ENCODE measurements at places on chromosomes 1 and 21.

DNA sequence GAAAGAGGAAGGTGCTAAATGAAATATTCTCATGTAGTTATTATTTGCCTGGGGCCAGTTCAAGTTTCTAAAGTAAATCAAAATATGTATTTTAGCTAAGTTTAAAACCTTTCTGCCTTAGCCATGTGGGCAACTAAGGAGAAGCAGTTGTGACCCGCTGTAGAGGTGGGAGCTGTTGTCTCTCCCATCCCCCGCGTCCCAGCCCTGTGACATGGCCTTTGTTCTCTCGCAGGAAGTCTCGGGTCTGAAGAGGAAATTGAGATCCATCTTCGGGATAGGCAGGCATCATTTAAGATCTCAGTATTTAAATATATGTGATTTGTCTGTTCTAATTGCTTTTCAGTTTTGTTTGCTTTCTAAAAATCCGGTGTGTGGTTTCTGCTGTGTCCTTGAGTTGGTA lies 121.5 kb downstream of the CAMTA1 start:
- DNase-seq, result no peak

GRCh38 chr1:189628857-189629256 lies 848.8 kb downstream of the BRINP3 start:
- DNase-seq, result no peak

DNA sequence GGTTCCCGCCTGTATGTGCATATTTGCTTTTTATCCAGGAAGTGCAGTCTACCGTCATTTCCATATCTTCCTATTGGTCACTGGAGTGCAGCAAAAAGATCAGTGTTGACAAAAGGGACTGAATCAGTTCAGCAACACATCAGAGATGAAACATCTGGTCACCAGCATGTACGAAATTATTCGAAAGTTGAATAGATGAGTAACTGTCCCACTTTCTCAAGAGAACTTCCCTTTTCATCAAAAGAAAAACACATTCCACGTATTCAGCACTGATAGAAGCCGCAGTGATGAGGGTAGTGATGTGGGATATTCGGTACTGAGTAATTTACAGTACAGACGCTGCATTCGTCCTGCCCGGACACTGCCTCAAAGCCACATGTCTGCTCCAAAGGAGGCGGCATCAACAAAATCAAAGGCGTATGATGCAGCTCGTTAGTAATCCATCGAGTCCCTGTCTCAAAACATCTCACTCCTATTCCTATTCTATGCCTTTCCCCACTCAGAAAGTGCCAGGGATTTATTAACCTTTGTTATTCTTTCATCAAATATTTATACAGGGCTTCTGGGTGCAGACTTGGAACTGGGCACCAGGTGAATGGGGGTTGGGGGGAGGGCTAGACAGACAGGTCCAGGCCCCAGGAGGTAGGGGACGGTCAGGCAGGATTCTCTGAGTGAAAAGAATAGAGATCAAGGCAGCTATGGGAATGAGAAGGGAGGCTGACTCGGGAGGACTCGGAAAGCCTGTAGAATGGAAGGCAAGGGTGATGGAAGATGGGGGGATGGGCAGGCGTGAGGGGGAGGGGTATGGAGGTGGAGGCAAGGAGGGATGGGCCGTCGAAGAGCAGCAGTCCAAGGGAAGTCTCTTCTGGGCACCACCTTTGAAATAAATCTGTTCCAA lies 79.5 kb upstream of the SLC45A1 start:
- DNase-seq, result no peak

GRCh38 chr1:197468543-197469175 lies 200.6 kb downstream of the CRB1 start:
- no peak for DNase-seq

DNA sequence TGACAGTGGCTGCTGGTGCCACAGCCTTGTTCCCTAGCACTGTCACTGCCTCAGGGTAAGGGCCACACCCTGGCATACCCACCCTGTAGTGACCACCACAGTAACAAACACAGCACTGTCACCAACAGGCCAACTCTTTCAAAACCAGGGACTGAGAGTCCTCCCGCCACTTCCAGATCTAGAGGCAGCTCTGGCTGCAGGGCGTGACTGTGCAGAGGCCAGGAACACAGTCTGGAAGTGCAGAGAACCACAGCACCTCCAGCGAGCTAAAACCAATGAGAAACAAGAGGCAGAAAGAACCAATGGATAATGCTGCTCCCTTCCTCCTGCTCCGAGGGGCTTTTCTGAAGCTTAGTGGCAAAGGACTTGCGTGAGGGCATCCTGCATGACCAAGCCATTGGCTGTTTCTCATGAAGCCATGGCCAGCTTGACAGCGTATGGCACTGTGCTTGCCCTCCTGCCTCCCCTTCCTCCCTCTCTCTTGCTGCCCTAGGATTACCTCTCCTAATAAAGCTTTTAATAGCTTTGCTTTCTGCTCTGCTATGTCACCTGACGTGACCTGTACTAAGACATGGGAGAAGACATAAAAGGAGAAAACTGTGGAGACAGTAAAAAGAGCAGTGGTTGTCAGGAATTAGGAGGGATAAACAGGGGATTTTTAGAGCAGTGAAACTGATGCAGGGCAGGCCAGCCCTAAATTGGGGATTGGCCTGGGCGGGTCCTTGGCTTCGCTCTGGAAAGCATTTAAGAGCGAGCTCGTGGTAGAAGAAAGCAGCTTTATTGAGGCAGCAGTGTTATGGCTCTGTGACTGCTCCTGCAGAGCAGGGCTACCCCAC lies 7.2 kb downstream of the PARP1 start:
- DNase-seq, result no peak

DNA sequence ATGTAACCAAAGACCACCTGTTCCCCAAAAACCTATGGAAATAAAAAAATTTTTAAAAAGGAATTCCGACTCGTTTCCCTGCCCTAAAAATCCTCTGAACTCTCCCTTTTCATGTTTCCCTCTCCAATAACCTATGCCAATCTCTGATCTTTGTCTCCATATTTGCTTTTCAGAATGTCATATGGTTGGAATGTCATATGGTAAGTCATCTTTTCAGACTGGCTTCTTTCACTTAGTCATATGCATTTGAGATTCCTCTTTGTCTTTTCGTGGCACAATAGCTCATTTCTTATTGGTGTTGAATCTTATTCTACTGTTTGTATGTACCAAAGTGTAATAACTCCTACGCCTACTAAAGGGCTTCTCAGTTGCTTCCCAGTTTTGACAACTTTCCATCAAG lies 117.5 kb downstream of the BACH1 start:
- DNase-seq, result no peak

DNA sequence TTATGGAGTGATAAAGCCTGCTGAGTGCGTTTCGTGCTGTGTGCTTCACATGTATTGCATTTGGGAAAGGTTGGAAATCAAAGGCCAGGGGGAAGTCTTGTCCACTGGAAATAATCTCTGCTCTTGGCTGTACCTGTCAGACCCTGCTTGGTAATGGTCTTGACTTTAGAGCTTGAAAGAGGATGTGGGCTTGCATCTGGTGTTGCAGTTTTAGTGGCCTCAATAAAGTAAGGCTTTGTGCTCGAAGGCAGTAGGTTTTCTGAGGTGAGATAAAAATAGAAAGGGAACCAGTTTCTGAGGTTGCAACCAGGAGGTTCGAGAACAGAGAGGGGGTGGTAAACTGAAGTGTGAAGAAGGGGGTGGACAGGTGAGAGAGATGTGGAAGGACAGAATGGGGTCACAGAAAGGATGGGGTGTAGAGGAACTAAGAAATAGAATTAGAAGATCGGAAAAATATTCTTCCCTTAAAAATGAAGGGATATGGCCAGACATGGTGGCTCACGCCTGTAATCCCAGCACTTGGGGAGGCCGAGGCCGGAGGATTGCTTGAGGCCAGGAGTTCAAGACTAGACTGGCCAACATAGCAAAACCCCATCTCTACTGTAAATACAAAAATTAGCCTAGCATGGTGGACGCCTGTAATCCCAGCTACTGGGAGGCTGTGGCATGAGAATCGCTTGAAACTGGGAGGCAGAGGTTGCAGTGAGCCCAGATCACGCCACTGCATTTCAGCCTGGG lies 1.5 kb downstream of the S100PBP start:
- DNase-seq, result no peak

GRCh38 chr21:35197992-35198431 lies 148.9 kb upstream of the RUNX1 start:
- DNase-seq, result no peak

GRCh38 chr1:201712387-201713085 lies 116.4 kb upstream of the IPO9 start:
- DNase-seq, result no peak

DNA sequence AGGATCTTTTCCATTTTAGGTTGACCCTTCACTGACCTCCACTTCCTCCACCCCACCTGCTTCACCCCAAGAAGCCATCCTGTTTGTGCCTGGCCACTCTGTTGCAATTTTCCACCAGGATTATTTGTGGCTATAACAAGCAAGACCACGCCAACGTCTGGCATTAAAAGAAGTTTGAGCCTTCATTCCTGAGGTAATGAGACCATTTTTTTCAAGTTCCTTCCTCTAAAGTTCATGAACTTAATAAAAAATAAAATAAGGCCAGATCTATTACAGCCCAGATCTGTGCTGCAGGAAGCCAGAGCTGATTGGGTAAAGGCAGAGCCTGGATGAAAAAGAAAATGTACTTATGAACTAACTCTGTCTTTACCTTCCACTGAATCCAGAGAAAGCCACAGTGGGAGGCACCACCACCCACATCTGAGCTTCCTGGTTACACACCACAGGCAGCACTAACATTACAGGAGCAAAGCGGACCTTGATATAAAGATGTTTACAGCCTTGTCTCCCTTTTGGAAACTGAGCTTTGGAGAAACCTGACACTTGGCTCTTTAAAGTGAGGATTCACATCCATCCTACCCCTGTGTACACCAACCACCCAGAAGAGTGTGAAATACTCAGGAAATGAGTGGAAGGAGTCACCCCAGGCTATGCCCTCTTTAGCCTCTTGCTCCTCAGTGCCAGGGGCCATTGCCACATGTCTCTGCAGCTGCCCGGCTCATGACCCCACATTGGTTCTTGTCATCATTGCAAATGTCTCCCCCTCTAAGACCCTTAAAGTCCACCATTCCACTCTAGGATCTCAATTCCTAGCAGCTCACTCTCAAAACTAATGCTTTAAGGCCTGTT lies 293.6 kb downstream of the PLPP3 start:
- no peak for DNase-seq

DNA sequence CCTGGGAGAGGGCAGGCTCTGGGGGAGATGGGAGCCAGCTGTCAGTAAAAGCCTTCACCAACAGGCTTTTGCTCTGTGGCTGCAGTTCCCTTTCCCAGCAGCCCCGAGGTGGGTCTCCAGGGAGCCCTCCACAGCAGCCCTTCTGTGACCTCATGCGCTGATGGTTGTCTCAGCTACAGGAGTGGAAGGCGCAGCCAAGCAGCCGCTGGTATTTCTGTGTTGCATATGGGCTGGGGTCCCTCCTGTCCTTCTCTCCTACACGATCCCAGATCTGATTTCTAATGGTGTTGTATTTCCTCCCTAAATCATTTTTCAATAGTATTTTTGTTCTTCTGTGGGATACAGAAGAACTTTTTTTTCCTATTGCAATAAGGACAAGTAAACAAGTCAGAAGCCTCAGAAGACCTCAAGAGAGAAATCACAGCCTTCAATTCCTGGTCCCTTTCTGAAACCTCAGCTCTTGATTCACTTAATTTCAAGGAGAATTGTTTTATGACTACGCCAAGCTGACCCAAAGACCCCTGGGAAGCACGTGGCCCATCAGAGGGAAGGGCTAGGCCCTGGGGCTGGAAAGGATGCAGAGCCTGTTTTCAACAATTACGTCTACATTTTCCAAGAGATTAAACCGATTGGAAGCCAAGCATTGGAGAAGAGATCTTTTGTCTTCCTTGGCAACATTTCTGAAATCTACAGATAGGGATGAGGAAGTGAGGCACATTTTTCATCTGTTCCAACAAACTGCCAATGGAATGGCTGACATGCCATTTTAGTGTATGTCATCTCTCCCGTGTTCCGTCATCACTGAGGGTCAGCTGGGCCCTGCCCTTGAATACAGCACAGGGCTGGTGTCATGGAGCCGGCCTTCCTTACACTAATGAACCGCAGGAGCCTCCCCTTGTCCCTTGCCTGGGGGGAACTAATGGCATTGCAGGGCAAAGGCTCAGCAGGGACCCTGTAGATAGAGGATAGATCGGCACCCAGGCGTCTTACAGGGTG lies 42.0 kb upstream of the SCCPDH start:
- no peak for DNase-seq

- DNase-seq, result no peak
Measured at GRCh38 chr1:94389298-94389697, 28.9 kb upstream of the ABCD3 start.

GRCh38 chr1:24567792-24568388 lies 12.0 kb downstream of the NCMAP start:
- no peak for DNase-seq

DNA sequence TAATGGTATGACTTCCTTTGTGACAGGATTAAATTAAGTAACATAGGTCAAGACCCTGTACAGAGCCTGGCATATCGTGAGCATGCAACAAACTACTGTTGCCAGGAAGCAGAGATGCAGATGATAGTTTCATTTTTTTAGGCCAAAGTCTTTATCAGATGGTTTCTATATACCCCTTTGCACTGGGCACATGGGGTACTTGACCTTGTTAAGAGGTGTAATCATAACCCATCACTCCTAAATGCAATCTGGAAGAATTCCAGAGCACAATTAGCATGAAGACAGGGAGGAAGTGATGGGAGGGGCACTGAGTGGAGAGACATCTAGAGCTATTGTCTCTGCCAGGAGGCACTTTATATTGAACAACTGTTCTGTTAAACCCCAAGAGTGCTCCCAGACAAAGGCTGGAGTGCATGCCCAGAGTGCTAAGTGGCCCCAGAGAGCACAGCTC lies 22.1 kb downstream of the ZBTB17 start:
- DNase-seq, result no peak

DNA sequence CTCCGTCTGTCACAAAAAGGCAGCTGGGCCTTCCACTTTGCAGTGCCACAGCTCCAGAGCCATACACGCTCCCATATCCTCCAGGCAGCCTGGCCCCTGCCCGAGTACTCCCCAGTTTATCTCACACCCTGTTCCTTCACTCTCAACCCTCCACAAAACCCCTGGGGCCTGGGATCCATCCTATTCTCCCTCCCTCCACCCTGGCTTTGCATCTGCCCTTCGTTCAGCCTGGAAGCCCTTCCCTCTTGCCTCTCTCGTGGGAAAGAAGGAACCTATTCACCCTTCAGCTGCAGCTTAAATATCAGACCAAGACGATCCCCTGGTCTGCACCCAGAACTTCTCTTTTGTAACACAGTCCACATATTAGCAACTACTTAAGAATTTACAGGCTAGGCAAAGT lies 56.7 kb downstream of the CAMK2N1 start:
- DNase-seq, result no peak

DNA sequence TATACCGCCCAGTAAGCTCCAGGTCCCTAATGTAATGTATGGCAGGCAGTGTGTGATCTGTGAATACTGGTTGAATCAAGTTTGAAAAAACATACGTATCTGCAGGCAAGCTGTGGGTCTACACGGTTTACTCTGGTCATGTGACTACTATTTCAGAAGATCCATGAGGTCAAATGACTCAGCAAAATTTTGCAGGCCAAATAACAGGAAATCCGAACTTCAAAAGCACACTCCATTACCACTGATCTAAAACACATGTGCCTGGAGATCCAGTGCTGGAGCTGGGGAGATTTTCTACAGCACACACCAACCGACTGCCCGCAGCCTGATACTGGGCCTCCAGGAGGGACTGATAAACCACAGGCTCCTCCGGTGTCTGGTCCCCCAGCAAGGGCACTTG lies 64.5 kb upstream of the SLC44A3 start:
- DNase-seq, result peak; percentile 36
